DMS153 (cell line): ENCODE measurements at places on chromosomes 5 and 9.

GRCh38 chr5:113527746-113528145 is 14.3 kb downstream of the YTHDC2 start:
- DNase-seq, result no peak

DNA sequence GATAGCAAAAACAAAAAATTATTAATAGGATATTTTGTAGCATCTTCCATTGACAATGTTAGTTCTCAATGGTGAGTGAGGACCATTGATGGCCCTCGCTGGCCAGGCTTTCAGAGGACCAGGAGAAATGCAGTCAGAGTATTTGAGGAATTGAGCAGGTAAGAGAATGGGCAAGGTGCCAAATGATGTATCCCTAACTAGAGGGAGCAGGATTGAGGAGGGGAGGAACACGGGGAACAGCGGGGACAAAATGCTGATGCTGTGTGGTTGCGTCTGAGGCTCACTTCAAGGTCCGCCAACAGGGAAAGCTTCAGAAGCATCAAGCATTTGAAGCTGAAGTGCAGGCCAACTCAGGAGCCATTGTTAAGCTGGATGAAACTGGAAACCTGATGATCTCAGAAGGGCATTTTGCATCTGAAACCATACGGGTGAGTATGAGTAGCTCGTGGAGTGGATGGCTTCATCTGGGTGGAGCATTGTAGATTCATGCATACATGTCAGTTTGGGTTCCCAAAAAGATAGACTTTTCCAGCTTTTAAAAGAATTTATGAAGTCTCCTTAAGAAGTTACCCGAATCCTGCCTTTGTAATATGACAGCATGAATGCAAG is 16.2 kb downstream of the SPTAN1 start:
- DNase-seq, result no peak

- DNase-seq, result no peak
These were observed 105.2 kb downstream of the LIFR start for GRCh38 chr5:38451074-38451725.

DNA sequence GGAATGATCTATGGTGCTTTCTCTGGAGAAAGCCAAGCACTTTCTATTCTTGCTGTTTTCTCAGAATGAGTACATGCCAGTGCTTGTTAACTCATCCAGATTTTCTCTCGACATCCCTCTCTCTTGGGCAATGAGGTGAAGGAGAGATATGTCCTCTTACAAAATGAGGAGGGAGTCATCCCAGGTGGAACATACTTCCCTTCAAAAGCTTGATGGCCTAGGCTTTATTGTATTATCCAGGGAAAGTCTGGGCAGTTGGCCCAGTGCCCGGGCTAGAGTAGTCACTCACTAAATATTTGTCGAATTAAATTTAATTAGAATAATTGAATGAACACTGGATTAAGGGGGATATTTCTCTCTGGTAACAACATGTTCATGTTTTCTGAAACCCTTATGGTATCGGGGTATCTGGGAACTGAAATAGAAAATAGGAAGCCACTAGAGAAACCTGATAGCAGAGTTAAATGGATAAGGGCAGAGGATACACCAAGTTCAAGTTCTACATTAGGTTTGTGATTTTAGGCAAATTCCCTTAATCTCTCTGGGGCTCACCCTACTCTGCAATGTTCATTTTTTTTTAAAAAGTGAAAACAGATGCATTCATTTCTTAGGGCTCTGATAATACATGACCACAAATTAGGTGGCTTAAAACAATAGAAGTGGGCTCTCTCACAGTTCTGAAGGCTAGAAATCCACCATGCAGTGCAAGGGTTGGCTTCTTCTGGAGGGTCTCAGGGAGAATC is 99.6 kb downstream of the LIFR start:
- no peak for DNase-seq

- DNase-seq, result no peak
These were observed 15.2 kb downstream of the WDR36 start for GRCh38 chr5:111107371-111107770.
